Activated naive CD8-positive, alpha-beta T cell treated with anti-CD3 and anti-CD28 coated beads for 36 hours (primary cell): ENCODE measurements at places on chromosomes 5 and 9. TPM values are rescaled to one million over a fixed set of nuclear protein-coding genes. Genes with fewer than 3 reads are reported as not detected.

GRCh38 chr5:42241636-42242035 lies 181.6 kb upstream of the GHR start:
- DNase-seq: no peak

GRCh38 chr9:135209852-135210251 lies 122.4 kb downstream of the OLFM1 start:
- no peak for DNase-seq

- peak; percentile 38 for DNase-seq
These were observed 3.1 kb downstream of the EGFL7 start for GRCh38 chr9:136665704-136666371.

GRCh38 chr9:85425153-85425611 lies 316.6 kb downstream of the AGTPBP1 start:
- peak; percentile 42 for DNase-seq

DNA sequence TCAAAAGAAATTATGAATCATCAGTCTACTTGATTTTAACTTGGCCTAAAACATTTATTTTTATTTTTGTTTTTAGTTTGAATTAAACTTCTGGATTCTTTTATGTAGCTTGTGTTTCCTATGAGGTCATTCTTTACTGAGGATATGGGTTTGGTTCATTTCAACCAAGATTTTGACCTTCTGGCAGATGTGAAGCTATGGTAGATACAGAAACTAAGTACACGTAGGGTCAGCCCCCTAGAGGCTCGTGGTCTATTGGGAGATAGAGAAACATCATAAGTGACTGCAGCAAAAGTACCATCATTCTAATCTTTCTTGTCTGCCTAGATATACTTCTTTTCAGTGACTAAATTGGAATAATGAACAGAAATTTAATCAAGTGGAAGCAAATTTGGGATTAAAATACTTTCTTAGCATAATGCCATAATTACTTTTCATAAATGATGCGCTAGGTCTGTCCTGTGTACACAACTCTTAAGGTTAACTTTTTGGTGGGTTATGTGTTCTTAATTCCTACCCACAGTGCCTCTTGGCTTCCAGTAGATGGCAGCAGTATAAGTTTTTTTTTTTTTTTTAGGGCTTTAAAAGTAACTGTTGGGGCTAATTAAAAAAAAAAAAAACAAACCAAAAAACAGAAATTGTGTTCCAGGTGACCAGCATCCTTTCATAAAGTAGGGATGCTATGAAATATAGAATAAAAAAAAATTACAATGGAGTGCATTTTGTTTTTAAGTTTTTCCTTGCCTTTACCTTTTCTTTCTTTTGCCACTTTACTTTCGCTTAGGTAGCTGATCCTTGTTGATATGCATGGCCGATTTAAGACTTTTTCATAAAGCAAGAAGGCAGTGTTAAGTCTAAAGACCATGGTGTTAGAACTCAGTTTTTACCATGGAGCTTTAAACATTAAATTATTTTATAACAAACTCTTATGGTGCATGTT lies 49.9 kb downstream of the LRRTM2 start:
- peak; percentile 4 for DNase-seq

- no peak for DNase-seq
These were observed 2.0 kb downstream of the EIF4EBP3 start for GRCh38 chr5:140549237-140550144.

Gene ECM2
- not detected for total RNA-seq

DNA sequence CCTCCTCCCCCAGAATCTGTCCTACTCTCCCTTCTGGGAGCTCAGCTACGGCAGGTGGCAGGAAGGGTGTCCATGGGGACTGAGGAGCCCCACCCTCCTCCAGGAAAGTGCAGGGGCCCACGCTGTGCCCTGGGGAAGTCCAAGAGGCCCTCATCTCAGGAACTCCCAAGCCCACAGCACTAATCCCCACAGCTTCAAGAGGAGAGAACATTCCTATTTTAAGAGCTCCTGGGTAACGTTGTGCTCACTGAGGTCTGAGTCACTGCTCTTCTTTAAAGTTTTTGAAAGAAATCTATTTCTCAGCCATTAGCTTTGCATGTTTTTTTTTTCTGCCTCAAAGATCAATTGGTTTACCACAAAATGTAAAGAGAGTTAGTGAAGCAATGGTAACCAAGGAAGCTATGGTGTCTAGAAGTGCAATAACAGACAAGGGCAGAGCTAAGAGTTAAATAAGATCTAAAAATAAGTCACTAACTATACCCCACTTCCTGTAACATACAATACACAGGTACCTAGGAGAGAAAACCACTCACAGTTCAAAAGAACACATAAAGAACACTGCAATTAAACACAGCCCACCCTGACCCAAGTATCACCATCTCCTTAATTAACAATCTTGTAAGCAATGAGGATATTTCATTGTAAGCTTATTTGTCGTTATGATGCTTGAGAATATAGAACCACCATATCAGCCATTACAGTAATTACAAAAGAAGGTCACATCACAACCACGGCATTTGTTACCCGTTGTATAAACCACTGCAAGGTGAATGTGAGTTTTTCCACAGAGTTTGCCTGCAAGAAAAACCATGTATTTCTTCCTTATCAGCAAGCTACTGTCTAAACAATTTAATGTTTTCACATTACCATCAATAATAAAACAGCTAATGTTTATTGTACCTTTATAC lies 382.3 kb upstream of the SLC30A5 start:
- DNase-seq: no peak

Gene NAIP
- 1.1 TPM for total RNA-seq

DNA sequence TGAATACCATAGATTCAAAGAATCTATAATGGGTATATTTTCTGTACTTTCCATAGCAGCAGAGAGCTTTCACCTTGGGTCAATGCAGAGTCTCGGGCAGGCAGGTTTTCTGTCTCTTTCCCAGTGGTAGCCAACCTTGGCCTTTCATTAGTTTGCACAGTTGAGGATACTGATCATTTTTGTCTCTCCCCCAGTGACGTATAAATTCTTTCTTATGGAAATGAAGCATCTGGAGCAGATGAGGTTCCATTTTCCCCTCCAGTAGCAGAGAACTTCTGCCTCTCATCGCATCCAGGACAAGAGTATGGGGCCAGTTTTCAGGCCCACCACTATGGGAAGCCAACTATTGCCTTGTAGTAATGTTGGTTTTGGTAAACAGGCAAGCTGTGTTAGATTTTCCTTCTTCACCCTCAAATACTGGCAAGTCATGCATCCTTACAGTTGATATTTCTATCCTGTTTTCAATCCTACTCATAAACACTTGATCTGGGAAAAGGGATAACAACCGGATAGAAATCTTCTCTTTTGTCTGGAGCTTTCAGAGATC lies 845.2 kb upstream of the CDH18 start:
- DNase-seq: no peak

DNA sequence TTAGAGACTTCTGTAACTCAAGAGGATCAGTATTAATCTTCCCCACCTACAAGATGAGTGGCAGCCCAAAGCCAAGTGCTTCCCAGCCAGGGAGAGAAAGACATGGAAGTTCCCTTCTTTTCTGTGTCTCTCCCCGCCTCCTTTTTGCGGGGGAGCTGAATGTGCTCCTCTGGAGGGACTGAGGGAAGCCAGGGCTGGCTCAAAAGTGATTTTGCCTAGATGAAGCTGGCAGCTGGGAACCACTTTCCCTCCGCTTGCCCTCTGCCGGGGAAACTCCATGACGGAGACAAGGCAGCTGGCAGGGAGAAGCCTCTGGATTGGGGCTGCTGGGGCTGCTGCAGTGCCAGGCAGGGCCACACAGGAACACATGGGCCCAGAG lies 24.4 kb downstream of the EGR1 start:
- DNase-seq: no peak

DNA sequence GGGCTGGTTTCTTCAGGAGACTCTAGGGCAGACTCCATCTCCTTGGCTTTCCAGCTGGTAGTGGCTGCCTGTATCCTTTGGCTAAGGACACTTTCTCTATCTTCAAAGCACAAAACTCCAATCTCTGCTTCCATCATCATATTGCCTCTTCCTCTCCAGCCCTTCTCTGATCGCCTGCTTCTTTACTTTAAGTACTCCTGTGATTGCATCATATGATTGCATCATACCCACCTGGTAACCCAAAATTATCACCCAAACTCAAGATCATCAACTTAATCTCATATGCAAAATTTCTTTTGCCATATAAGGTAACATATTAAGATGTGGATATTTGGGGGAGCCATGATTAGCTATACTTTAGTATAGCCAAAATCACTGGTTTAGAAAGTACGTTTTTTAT lies 1092.6 kb upstream of the CDH6 start:
- DNase-seq: no peak

GRCh38 chr9:29793970-29794369 lies 2220.7 kb upstream of the C9orf72 start:
- DNase-seq: no peak

DNA sequence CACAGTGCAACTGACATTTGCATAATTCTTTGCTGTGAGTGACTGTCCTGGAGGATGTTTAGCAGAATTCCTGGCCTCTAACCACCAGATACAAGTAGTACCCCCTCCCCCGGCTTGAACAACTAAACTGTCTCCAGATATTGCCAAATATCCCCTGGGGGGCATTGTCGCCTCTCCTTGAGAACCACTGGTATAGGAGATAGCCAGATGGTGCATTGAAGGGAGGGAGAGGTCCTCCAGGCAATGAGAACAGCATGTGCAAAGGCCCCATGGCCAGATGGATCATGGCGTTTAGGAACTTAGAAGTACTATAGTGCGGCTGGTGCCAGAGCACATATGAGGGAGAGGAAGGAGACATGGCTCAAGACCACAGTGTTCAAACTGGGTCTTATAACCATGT lies 18.9 kb upstream of the ORM1 start:
- no peak for DNase-seq

DNA sequence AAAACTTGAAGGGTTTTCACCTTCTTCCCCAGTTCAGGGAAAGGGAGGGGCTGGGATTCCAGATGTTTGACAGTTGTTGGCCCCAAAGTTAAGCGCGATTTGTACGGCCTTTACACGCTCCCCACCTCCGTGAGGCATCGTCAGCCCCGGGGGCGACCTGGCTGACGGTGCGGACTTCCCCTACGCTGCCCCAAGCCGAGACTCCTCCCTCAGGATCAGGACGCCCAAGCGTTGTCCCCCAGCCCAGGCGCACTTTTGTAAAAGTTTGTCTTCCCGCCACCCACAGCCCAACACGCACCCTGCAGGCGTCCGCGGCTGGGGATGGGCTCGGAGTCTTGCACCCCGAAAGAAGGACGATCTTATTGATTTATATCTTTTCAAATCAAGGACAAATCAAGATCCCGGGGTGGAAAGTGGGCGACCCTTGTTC lies 713 bp downstream of the MOB3B start:
- peak; percentile 69 for DNase-seq

Gene HEMGN
- total RNA-seq: 2.6 TPM

Gene ZNF300
- 2.8 TPM for total RNA-seq

DNA sequence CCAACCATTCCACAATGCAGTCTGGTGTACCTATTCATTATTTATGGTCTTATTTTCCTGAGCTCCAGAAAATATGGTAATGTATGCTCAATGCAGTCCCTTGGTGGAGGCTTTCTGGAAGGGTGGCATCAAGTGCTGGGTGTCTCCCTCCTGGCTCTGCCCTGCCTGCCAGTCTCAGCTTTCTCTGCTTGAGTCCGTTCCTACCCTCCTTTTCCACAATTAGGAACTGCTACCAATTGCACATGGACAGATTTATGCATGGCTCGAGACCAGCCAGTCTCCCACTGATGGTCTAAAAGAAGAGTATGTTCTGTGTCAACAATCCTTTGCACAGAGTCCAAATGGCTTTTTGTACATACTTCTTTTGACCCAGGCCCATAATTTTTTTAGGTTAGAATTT lies 189.8 kb downstream of the TLE1 start:
- DNase-seq: no peak

DNA sequence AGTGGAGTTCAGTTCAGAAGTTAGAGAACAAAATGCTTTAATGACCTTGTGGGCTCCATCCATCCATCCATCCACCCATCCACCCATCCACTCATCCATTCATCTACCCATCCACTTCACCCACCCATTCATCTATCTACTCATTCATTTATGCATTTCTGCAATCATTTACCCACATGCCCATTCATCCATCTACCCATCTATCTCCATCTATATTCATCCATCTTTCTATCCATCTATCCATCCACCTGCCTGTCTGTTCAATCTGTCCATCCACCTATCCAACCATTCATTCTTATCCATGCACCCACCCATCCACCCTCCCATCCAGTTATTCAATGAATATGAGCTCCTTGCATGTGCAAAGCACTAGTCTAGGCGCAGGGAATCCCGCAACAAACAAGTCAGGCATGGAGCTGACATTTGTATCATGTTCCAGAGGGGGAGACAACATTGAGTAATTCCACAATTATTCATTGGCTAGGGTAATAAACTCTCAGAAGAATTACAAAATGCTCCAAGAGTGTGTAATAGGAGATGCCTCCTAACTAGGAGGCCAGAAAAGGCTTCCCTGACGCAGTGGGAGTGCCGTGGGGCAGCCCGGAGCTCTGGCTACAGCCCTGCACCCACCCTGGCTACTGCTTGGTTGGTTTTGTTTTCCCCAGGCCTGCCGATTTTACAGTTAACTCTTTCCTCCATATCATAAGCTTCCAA lies 211.2 kb downstream of the NXNL2 start:
- no peak for DNase-seq

GRCh38 chr9:35675204-35675603 lies 1.5 kb downstream of the CA9 start:
- no peak for DNase-seq

DNA sequence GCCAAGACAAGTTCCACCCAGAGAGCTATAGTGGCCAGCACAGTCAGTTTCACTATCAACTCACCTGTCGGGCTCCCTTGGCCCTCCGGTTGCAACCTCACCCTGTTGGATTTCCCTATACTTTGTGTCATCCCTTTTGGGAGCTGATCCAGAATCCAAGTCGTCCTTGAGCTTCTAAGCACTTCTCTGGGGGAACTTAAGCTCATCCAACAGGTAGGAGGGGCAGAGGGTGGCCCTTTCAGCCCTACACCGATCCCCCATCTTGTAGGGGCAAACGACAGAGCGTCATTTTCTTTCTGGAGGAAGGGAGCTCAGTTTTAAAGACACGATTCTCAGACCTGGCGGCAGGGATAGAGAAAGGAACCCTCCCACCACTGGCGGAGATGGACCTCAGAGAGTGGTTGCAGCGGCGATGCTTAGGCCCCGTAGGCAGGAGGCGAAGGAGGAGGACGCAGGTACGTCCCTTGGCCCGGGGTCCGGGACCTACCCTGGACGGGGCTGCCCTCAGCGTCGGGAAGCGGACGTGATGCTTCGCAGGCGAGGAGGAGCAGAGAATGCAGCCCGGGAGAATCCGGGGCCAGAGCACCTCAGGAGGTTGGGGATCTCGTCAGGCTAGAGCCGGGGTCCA lies 519 bp downstream of the ZER1 start:
- DNase-seq: no peak

Gene GRM6
- total RNA-seq: not detected

DNA sequence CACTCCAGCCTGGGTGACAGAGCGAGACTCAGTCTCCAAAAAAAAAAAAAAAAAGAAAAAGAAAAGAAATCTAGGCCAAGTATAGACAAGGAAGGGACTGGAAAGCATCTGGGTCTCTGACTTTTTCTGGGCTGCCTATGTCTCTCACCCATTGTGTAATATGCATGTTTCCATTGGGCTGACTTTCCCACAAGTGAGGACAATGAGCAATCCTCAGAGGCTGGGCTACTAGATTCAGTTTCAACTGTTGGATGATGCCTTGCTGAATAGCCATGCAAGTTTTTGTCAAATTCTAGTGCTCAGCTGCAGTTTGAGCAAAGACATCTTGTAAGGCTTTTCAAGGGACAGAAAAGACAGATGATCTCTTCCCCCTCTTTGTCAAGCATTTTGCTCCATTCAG lies 82.1 kb downstream of the PHAX start:
- DNase-seq: no peak
